ENCODE measurements at places on chromosomes 3 and 15. TPM values are rescaled to one million over a fixed set of nuclear protein-coding genes. Genes with fewer than 3 reads are reported as not detected.

PIGB gene
- total RNA-seq = 21.0 TPM

GOLGA8O gene
- total RNA-seq = 1.7 TPM

DNA sequence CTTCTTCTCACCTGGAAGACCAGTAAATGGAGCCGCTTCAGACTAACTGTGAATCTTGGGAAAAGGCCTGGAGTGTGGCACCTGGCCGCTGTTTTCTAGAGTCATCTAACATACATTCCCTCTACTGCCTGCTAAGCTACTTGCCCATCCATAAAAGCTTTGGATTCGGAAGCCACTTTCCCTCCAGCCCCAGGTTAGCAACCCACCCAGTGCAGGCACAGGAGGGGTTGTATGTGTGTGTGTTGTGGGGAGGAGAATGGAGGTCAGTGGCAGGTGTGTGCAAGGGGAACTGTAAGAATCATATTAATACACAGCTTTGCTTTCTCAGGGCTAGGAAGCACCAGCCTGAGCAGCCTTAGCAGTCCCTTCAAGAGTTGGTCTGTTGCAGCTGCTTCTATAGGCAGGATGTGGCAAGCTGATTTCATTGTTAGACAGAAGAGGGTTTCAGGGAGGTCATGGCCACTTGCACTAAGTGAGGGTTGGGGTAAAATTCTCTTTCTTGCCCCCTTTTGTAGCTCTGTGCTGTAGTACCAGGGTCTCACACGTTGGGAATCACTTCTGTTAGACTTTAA lies 8.9 kb downstream of the NSUN3 start:
- DNase-seq = no peak

DNA sequence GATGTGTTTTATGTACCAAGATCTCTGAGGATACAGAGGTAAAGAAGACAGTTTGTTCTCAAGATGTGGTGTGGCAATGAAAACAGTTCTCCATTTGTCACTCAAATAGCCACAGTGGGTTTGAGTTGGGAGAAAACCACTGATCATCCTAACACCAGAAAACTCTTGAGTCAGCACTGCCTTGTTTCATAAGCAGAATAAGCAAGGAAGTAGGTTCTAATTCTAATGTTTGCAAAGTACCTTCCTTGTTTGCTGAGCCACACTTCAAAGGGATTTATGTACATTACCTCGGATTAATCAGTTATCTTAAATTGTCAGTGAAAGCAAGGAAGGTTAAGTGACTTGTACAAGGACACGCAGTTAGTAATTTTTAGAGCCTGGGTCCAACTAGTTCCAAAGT lies 107.8 kb upstream of the BOC start:
- no peak for DNase-seq

DNA sequence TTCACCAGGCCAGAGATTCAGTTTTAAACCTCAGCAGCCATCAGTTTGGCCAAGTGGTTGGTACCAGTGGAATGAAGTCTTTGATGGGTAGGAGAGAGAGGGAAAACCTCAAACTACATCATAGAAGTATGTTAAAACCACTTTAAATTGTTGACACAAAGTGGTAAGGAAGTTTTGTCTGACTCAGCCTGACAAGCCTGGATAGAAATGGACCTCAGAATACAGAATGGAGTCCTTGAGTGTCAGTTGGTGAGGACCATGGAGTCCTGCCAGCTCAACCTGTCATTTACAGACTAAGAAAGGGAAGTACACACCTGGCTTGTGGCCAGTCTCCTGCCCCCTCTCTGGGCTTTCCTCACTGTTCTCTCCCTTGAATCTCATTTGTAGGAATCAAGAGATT lies 12.1 kb downstream of the EAF1 start:
- DNase-seq = no peak

GRCh38 chr3:30069056-30069455 lies 537.3 kb upstream of the TGFBR2 start:
- no peak for DNase-seq

- no peak for DNase-seq
Observed at GRCh38 chr3:33057320-33058298, 39.3 kb downstream of the GLB1 start.

- no peak for DNase-seq
Observed at GRCh38 chr15:81256916-81257315, 60.2 kb downstream of the IL16 start.

- DNase-seq = peak; percentile 16
Observed at GRCh38 chr3:38205472-38205805, 40.1 kb downstream of the OXSR1 start.

Measured in activated T-helper 2 cell treated with anti-CD3 and anti-CD28 coated beads, Interferon-gamma antibody, Interleukin-2, Interleukin-4, amounts not matched to agents 10 μg/mL and 5 μg/mL and 100 μg/mL, durations not matched to agents 14 hours and 24 hours and 36 hours (primary cell).